Cortex of kidney (tissue), 1 donor: ENCODE measurements at places on chromosomes 16 and 17.

DNA sequence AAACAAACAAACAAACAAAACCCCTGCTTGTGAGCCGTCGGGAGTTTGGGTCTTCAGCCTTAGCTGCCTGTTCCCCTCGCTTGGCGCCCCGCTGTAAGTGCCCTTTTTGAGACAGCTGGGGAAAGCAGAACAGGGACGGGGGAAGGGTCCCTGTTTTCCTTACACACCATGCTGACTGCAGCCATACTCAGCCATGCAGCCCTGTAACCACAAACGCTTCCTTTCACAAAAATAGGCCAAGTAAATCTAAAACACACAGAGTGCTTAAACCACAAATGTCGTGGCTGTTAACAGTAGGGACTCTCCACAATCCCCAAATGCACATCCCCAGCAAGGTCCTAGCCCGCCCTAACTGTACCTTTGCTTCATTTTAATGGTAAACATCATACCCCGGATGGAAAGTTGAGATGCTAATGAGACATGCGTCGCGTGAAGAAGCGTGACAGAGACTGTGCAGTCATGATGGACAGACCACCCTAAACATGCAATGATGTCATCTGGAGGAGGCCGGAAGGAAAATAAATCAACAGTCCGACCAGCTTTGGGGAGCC lies 129.9 kb downstream of the MGAT5B start:
- no peak for DNase-seq

GRCh38 chr17:72996791-72997190 lies 95.7 kb downstream of the SLC39A11 start:
- no peak for DNase-seq

GRCh38 chr17:64736804-64737492 lies 74.8 kb upstream of the SMURF2 start:
- DNase-seq, result no peak

- DNase-seq, result no peak
Observed at GRCh38 chr16:48330189-48330840, 54.9 kb downstream of the SIAH1 start.

DNA sequence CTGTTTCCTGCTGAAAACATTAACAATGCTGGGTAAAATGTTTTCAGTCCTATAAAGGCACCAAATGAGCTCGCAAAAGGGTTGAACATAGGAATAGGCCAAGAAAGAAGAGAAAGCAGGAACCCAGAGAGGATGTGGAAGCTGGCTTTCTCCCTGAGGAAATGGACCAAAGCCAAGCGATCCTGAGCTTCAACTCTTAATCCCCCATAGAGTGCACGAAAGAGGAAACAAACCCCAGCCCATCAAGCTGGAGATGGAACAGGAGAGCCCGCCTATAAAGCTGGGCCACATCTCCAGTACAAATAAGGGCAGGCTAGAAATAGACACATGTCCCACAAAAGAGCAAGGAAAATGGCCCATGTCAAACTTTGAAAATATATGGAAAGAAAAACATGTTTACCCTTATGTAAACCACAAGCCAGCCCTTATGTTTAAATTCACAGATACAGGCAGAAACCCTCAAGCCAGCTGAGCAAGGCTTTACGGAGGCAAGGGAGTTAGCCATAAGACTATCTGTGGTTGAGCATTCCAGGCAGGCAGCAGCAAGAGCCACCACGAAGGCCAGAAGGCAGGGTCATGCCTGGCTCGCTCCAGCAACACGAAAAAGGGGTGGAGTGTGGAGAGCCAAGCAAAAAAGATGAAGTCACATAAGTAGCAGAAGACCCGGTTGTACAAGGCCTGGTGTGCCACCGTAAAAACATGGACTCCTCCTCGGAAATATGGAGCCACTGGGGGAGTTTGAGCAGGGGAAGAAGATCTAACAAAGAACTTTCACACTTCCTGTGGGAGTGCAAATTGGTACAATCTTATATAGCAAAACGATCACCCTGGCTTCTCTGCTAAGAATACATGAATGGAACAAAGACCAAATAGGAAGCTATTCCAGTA lies 27.8 kb downstream of the COPRS start:
- no peak for DNase-seq

DNA sequence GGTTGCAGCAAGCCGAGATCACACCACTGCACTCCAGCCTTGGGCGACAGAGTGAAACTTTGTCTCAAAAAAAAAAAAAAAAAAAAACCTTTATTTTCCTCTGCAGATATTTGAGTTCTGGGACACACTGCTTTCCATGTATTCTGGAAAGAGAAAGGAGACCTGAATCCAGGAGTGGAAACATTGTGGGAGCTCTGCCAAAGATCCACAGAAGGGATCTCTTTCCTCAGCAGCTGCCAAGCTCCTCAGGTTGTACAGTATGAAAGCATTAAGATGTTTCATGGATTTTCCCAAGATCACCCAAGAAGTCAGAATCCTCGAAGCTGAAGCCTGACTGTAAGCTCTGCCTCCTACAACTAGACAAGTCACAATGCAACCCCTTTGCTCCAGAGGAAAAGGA lies 13.5 kb downstream of the NPRL3 start:
- DNase-seq, result no peak

- no peak for DNase-seq
Observed at GRCh38 chr16:56513972-56514371, 5.9 kb downstream of the BBS2 start.

DNA sequence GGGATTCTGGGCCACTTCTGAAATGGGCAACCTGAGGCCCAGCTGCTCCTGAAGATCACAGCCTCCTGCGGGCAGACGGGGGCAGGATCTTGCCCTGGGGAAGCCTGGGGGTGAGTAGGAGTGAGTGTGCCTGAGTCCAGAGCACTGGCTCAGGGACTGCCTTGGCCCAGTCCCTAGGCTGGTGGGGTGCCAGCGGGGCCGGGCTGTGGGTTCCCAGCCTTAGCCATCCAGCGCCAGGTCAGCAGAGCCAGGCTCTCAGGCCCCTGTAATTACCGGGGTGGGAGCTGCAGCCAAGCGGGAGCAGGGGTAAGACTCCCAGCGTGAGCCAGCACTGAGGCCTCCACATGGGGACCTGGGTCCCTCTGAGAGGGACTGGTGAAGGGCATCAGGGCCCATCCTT lies 8.2 kb downstream of the SPNS2 start:
- DNase-seq, result no peak

GRCh38 chr17:60154616-60155426 lies 5.0 kb downstream of the CA4 start:
- no peak for DNase-seq

DNA sequence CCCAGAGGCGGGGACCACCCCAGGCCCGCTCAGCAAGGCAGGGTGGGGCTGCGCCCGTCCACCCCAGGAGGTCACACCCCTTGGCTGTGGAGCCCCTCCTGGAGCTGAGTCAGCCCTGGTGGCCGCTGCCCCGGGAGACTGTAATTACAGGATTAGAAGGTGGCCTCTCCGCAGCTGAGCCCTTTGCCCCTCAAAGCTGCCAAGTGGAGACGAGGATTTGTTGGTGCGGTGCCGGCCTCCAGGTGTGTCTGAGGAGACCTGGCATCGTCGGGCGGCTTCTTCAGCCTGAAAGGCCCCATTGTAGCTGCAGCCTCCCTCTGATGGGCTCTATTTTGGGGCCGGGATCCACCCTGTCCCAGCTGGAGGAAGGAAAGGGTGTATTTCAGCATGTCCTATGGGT lies 22.7 kb upstream of the SPNS2 start:
- no peak for DNase-seq

DNA sequence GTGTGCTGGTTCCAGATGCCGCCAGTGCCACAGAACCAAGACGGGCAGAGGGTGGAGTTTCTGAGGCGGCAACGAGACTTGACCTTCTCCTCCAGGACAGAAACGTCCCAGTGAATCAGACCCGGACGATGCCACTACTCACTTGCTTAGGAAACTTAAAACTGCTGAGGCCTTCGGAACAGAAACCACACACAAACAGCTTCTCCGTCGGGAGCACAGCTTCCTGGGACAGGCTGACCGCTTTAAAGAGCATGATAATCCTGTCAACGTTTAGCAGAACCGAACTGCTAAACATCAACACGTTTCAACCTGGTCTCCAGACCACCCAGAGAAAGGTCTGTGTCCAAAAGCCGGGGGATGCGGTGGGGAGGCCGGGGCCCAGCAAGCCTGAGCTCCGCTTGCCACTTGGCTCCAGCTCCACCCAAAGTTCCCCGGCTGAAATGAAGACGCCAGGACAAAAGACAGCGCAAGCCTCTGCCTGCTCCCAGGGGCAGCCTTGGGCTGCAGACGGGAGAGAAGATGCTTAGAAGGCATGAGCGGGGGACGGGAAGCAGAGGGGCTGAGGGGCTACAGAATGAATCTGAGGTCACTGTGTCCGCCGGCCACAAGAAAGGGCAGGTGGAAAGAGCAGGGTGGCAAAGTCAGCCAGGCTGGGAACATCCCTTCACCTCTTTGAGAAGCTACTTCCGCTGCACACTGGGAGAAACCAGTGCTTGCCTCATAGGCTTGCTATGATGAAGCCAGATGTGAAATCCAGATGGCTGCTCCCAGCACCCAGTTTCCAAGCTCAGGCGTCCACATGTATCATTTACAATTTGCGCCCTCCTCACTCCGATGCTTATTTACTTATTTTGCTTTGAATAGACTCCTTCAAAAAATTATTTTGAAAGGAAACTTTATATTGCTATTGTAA lies 69.0 kb downstream of the MRM3 start:
- no peak for DNase-seq

GRCh38 chr17:53687324-53687723 lies 135.4 kb upstream of the KIF2B start:
- DNase-seq, result no peak

DNA sequence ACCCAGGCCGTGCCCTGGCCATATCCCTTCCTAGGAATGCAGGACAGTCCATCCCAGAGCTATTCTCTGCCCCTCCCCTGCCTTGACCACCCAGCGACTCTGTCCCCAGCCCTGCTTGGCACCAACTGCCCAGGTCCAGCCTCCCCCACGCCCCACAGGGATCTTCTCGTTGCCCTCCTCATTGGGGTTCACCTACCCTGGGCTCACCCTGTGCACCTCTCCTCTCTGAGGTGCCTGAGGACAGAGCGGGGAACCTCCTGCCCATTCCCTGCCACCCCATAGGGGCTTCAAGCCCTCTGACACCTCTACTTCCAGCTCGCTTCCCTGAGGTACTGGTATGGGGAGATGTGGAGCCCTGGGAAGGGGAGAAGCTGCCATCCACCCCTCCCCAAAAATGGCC lies 6.2 kb upstream of the MPP2 start:
- DNase-seq, result no peak

- no peak for DNase-seq
Observed at GRCh38 chr17:13544765-13545164, 57.0 kb downstream of the HS3ST3A1 start.

DNA sequence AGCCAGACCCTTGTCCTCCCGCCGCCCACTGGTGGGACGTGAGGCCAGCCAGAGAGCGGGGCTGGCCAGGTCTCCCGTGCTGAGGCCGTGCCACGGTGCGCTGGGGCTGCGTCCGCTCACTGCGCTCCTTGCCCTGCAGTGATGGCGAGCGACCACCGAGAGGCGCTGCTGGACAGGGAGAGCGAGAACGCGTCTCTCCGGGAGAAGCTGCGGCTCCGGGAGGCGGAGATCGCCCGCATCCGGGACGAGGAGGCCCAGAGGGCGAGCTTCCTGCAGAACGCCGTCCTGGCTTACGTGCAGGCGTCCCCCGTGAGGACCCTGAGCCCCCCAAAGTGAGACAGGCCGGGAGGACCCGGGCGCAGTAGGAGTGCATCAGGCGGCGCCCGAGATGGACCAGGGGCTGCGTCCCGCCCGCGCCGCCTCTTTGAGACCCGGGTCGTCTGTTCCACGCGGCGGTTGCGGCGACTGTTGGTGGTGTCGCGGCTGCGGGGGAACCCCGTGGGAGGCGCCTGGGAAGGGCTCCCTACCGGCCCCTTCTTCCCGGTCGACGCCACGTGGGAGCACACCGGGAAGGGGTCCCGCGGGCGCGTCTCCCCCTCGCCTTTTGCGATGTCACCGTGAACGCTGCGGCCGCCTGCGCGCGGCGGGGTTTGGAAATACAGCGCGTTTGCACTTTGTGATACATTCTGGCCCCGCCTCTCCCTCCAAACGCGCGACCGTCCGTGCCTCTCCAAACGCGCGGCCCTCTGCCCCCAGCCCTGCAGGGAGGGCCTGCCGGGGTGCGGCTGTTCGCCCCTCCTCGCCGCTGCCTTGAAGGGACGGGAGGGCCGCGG lies 792 bp upstream of the RAC3 start:
- peak; percentile 51 for DNase-seq

- no peak for DNase-seq
Observed at GRCh38 chr17:79843816-79844800, 4.9 kb upstream of the CBX4 start.

DNA sequence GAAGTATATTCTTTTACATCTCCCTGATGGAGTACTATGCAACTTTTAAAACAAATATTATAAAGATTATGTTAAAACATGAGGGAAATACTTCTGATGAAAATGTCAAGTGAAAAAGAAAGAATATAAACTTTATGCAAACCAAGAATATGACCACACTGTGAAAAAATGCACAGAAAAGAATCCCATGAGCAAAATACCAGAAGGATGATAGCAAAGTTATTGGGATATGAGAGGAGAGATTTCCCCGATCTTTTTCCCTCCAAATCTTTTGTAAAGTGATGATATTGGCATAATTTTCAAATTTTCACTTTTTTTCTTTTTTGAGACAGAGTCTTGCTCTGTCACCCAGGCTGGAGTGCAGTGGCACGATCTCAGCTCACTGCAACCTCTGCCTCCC lies 36.6 kb upstream of the SMURF2 start:
- DNase-seq, result no peak

- no peak for DNase-seq
Observed at GRCh38 chr16:56424791-56425438, 430 bp downstream of the AMFR start.

- DNase-seq, result no peak
Observed at GRCh38 chr17:57678393-57678792, 66.7 kb downstream of the CCDC182 start.

DNA sequence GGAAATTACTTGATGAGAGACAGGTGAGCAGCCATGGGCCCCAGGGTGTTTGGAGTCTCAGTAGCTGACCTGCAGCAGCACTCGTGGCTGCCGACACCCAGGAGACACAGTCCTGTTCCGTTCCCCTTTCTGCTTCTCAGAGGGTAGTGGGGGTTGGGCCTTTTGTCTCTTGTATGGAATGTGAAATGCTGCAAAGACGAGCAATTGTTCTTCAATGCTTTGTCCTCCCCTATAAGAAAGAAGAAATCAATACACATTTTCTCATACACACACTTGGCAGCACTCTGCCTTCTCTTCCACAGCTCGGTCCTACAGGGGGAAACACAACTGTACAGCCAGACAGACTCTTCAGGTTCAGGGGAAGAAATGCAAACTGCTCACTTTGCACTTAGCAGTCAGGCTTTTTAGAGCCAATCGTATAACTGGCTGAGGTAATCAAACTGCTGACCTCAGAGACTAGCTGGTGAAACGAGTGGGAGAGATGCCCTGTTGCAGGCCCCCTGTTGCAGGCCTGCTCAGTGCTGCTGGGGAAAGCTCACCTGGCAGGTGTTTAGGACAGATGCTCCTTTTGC lies 96.7 kb downstream of the AATF start:
- no peak for DNase-seq

DNA sequence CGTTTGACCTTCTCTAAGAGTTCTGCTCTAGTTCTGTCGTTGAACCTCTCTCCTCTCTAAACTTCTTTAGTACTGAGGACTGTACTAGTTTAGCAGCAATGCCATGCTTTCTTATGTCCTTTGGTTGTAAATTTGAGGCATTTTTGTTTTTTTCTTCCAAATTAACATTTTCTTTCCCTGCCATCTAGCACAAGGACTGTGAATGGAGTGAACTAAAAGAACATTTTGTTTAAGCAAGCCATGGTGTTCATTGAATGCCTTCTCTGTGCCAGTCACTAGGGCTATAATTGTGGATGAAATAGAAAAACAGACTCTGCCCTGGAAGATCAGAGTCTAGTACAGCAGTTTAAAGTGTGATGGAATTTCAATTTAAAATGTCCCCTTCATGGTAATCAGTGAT lies 137.9 kb downstream of the FTO start:
- DNase-seq, result no peak
